ENCODE measurements at places on chromosomes 7 and 10.

GRCh38 chr10:96133135-96133534 lies 3.0 kb downstream of the ZNF518A start:
- no peak for DNase-seq

- no peak for DNase-seq
Measured at GRCh38 chr10:22319980-22320558, 830 bp upstream of the BMI1 start.

DNA sequence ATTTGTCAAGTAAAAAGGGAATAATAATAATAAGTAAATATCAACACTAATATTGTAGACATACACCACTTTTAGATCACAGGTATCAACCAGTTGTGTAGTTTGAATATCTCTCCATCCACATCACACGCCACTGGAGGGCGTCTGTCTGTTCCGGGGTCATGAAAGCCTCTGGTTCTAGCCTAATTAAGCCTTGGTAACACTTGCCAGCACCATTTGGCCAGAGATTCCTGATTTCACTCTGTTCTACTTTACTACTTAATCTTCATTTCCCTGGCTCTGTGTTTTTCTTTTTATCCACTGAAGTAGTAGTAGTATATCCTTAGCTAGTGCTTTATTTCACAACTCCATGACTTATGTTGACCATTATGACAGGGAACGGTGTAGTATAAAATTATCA lies 285.6 kb upstream of the POM121L12 start:
- no peak for DNase-seq

DNA sequence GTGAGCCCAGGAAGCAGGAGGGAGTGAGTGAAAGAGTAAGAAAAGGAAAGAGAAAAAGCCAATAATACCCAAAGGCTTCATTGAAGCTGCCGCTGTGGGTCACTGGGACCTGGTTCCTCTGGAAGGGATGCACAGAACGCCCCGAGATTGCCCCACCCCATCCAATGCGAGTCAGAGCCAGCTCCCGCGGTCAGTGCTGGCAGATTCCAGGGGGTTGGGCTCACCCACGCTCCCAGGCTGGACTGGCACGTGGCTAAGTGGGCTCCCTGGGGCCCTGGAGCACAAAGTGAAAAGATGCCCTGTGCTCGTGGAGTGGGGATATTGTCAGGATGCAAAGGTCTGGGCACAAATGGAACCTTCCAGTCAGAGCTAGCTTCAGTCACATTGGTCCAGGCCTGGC lies 117.0 kb downstream of the OAT start:
- DNase-seq, result no peak

- DNase-seq, result no peak
Measured at GRCh38 chr10:14681802-14682201, 92.9 kb downstream of the FAM107B start.

GRCh38 chr10:101646364-101646763 lies 48.6 kb downstream of the FBXW4 start:
- DNase-seq, result no peak

DNA sequence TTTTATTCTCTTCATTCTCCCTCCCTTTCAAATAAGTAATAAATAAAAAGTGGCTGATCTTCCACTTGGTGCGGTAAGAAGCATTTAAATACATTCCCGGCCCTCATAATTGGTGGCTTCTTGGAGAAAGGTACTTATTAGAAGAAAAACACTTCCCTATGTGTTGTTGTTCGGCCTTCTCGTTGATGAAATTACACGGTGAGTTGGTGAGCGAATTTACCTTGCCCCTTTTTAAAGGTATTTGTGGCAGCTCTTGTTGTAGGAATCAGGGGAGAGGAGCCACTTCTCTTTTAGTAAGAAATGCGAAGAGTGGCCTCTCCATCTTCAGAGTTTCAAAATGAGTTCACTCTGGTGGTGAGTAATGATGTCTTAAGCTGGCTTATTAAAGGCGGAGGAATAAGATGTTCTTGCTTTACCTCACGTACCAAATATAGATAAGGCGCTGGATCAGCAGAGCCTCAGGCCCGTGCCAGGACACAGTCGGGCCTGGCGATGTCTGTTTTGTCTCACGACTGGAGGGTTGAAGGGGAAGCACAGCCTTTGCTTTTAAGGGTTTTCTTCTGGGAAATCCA lies 135.9 kb downstream of the CUX1 start:
- no peak for DNase-seq

DNA sequence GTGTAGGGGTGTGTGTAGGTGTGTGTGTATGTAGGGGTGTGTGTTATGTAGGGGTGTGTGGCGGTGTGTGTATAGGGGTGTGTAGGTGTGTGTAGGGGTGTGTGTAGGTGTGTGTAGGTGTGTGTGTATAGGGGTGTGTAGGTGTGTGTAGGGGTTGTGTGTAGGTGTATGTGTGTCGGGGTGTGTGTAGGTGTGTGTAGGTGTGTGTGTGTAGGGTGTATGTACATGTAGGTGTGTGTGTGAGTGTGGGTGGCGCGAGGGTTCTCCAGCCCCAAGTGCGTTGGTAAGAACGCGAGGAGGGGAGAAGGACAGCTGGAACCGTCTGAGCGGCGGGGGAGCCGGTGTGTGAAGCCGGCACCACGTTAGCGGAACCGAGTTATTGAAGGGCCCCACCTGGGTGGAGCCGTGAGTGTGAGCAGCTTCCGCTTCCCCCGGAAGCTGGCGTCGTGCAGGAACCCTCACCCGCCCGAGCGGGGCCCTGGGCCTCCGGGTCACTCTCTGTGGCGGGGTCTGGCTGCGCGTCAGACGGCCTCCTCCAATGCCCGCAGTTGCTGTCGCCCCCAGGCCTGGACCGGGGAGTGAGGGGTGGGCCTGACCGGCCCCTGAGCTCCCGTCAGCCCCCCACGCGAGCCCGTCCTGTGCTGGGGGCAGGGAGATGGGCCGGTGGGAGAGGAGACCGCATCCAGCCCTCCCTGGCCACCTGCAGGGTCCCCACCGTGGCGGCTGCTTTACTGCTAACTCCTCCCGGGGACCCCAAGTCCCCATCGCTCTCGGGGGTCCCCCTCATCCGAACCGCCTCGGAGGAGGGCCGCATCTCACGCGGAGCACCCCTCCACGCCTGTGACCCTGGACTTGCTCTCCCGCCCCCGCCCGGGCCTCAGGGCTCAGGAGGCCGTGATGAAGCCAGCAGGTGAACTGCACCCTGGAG lies 49.6 kb upstream of the PSMG3 start:
- DNase-seq, result no peak
